ENCODE measurements at places on chromosomes 2 and 18.

- no peak for DNase-seq
Measured at GRCh38 chr2:113760400-113760799, 4.0 kb upstream of the SLC35F5 start.

DNA sequence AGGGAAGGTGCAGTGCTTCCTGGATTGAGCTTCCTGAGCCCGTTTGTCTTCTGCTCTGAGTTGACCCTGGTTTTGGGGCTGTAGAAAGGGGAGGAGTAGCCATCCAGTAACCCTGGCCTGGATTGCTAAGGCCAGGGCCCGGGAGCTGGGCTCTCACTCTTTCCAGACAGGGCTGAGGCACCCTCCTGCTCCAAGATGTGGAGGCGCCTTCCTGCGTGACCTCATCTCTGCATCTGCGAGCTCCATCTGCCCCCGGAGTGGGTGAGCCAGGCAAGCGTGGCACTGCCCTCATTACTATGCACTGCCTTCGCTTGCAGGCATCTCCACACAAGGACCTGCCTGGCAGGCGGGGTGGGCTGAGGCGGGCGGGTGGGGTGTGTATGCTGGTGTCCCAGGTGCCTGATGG, 58.0 kb downstream of the RAB31 start:
- DNase-seq: peak; percentile 63

DNA sequence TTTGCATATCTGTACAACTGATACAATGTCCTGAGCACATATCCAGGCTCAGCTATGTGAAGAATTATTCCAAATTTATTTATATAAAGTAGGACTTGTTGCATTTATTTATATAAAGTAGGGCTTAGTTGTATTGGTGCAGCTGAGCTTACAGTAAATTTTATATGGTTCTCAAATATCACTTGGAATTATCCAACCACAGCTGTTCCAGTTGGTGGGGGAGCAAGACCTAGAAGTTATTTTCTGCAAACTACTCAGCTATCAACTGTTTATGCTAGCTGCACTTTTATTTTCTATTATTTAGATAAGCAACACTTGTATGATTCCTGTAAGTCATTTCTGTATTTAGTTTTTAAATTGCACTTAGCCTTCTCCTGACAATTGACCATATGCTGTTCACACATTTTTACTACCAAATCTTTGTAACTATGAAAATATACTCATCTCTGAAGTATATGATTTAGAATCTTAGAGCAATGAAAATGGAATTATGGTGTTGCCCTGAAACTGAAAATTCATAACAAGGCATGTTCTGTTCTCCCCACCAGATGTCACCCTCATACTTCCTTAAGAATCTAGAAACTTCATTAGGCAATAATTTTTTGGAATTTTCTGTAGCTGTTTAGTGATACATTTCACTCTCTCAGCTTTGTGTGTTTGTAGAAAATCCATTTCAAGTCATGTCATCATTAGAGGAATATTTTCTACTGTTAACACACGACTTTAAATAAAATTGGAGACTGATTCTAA, 157.0 kb upstream of the CBLN2 start:
- DNase-seq: no peak

DNA sequence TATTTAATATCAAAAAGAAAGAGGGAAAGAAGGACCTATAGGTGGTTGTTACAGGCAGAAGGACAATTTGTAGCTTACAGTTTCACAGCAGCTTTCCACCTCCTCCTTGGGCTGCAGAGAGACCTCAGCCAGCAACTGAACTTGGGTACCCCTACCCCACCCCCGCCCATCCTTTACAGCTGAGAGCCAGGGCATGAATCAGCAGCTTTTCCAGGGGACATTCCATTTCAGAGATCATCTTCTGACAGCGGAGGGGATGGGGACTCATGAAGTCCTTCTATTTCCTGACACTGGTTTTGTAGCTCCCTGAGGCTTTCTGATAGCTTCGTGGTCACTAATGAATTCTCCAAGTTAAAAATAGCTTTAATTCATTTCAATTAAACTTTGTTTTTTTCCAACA, 96.4 kb downstream of the ITGB1BP1 start:
- no peak for DNase-seq

DNA sequence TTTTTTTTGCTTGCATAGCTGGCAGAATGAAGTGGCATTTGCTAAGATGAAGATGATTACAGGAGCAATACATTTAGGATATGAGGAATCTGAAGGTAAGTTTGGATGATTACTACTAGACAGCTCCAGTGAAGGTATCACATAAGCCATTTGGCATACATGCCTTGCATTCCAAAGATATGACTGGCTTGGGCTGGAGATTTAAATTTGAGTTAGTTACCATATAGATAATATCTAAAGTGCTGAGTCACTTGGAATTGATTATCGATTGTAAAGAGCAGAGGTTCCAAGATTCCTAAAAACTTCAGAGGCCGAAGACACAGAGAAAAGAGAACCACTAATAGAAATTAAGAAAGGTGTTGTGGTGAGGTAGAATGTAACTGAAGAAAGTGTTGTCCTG, 1026.4 kb downstream of the DSC3 start:
- no peak for DNase-seq

DNA sequence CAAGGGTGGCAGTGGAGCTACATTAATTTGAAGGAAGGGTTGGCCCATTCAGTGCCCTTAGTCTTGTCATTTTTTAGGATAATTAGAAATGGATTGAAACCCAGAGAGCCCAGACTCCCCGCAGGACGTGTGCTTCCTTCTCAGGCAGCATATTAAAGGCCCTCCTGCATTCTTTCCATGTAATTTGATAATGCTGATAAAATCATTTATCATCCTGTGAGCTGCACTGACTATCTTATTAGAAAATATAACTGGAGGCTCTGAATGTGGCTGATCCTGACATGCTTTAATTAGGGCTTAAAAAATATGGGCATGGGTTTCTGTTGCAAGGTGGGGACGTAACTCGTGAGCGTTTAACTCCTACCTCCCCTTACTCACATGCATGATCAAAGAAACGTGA, 148.1 kb downstream of the ACKR3 start:
- no peak for DNase-seq

- no peak for DNase-seq
Measured at GRCh38 chr18:9240270-9240669, 94.3 kb upstream of the TWSG1 start.
